ENCODE measurements at places on chromosomes 3 and 15. TPM values are rescaled to one million over a fixed set of nuclear protein-coding genes. Genes with fewer than 3 reads are reported as not detected.

Gene C3orf70
- total RNA-seq: 20.4 TPM

Gene TM6SF1
- 11.3 TPM for total RNA-seq

Gene ATP11B
- 70.3 TPM for total RNA-seq

Gene SEMA4B
- 30.4 TPM for total RNA-seq

Gene ITIH1
- total RNA-seq: not detected

Gene GXYLT2
- 46.4 TPM for total RNA-seq

DNA sequence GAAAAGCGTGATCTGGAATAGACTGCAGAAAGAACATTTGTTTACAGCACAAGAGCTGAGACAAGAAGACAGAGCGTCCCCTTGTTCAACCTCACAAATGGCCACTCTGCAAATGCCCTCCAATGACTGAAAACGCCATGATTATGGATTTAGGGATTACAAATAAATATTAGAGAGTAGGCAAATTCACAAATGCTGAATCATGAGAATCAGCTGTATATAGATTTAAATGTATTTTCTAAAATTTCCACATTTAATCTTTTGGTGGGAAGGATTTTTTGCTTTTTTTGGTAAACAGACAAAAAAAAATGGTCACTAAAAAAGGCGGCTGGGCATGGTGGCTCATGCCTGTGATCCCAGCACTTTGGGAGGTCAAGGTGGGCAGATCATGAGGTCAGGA is 10.6 kb upstream of the POLG start:
- DNase-seq: no peak

- DNase-seq: no peak
Observed at GRCh38 chr15:74531144-74531811, 9.7 kb upstream of the ARID3B start.

Gene MRPS11
- 32.2 TPM for total RNA-seq

GRCh38 chr15:68054628-68055223 is 611 bp downstream of the PIAS1 start:
- peak; percentile 85 for DNase-seq

Gene RTF1
- 36.8 TPM for total RNA-seq

Gene CADM2
- 1.8 TPM for total RNA-seq

DNA sequence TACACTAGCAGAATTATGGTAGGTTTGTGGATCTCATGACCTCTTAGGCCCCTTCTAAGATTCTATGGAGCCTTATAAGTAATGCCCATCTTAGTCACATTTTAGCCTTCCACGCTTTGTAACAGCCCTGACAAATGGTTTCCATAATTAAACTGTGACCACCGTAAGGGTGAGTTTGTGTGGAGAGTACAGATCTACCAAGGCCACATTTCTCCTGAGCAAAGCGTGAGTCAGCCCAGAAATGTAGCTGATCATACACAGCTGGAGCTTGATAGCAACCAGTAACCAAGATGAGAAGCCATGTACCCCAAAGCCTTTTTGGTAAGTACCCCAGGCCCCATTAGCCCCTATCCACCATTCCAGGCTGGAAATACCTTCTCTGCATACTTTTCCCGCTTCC is 31.7 kb downstream of the CHAC1 start:
- no peak for DNase-seq

Gene TIMP4
- total RNA-seq: 8.3 TPM

Gene SH2D7
- not detected for total RNA-seq

Gene TXNRD3
- 13.7 TPM for total RNA-seq

Gene MCF2L2
- total RNA-seq: 1.0 TPM

Gene KCNAB1
- total RNA-seq: 22.6 TPM

- DNase-seq: no peak
Observed at GRCh38 chr3:97883736-97884135, 61.9 kb downstream of the CRYBG3 start.

Gene GOLGA6D
- 0.12 TPM for total RNA-seq

Gene MUSTN1
- 86.6 TPM for total RNA-seq

DNA sequence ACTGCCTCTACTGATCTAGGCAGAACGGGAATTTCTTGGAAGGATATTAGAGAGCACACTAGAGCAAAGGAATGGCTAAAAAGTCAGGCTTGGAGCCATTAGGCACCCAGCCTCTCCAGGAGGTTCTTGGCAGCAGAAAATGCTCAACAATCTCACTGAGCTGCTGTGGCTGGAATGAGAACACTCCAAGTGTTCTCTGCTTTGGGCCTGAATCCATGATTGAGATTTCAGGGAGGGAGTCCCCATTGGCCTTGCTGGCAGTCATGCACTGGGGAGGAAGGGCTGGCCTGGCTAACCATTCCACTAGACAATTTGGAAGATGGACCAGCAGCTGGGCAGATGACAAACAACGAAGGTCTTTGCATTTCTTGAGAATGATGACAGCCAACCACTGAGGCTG is 362.6 kb downstream of the SHQ1 start:
- DNase-seq: peak; percentile 58

GRCh38 chr3:82824491-82824890 is 1063.0 kb upstream of the GBE1 start:
- DNase-seq: no peak

Gene CCNB2
- total RNA-seq: 0.32 TPM

- DNase-seq: no peak
Observed at GRCh38 chr3:185046164-185046515, 106.7 kb downstream of the C3orf70 start.

- no peak for DNase-seq
Observed at GRCh38 chr3:101618726-101619125, 44.7 kb downstream of the PCNP start.

DNA sequence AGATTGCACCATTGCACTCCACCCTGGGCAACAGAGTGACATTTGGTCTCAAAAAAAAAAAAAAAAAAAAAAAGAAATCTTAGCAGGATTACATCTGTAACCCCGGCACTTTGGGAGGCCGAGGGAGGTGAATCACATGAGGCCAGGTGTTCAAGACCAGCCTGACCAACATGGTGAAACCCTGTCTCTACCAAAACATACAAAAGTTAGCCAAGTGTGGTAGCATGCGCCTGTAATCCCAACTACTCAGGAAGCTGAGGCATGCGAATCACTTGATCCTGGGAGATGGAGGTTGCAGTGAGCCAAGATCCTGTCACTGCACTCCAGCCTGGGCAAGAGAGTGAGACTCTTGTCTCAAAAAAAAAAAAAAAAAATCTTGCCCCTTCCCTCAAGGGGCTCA is 40.4 kb downstream of the LIPC start:
- no peak for DNase-seq

Gene CTXND1
- not detected for total RNA-seq

DNA sequence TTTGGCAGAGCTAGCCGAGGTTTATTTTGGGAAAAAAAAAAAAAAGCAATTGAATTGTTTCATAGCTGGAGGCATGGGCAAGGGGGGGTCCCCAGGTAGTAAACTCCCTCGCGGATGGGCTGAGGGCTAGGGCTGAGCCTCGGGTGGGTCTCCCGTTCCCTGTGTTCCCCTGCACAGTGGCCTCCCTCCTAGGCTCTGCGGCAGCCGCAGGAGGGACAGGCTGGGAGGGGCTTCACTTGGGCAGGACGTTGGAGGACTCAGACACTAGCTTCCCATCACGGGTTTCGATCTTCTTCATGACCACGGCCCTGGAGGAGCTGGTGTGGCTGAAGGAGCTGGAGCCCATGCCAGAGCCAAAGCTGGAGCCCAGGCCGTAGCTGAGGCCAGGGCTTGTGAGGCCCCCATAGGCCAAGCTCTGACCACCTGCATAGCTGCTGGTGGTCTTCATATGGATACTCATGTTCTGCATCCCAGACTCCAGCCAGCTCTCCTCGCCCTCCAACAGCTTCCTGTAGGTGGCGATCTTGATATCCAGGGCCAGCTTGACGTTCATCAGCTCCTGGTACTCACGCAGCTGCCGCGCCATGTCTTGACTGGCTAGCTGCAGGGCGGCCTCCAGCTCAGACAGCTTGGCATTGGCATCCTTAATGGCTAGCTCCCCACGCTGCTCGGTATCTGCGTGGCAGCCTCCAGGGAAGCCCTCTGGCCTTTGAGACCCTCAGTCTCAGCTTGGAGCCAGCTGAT is 64.0 kb upstream of the CDAN1 start:
- DNase-seq: no peak

DNA sequence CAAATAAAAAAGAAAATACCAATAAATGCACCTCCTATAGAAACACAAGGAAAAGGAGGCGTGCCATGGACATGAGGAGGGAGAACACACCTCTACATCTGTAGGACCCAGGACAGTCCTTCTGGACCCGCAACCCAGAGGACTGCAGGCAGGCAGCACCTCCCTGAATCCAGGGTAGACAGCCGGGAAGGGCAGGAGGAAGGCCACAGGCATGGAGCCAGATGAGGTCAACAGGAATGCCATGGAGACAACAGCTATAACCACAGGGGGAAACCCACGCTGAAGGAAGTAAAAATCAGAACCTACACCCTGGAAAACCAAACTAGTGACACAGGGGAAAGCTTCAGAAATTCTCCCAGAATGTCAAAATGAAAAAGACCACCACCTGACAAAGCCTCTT is 248.8 kb upstream of the NSMCE3 start:
- DNase-seq: no peak

DNA sequence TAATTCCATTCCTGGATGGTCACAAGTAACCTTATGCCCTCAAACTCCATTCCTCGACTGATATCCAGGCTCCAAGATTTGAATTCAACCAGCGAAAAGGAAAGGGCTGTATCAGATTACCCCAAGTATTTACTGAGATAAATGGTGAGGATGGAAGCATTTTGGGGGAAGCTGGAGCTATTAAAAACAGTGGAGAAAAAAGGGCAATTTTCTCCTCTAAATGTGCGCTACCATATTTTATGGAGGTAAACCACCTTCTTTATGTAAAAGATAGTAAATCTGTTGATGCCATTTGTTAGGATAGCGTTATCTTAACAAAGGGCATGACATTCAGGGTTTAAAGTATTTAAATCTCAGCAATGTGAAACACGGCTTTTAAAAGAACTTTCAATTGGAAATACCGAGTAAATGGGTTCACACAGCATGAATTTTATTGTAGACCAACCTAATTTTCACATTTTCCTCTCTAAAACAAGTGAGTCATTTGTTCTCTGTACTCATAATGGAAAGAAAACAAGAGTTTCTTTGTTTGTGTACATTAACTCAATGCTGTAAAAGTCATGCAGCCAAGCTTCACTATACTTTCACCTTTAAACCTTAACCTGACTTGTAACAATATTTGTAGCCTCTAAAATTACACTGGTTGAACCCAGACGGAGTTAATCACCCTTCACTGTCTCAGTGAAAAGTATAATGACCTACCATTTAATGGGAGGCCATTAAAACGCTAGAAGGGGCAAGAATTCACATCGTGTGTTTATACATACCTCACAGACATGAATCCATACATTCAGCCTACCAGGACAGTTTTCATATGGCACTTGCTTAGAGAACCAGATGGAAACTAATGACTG is 773.4 kb downstream of the ROBO1 start:
- DNase-seq: no peak

DNA sequence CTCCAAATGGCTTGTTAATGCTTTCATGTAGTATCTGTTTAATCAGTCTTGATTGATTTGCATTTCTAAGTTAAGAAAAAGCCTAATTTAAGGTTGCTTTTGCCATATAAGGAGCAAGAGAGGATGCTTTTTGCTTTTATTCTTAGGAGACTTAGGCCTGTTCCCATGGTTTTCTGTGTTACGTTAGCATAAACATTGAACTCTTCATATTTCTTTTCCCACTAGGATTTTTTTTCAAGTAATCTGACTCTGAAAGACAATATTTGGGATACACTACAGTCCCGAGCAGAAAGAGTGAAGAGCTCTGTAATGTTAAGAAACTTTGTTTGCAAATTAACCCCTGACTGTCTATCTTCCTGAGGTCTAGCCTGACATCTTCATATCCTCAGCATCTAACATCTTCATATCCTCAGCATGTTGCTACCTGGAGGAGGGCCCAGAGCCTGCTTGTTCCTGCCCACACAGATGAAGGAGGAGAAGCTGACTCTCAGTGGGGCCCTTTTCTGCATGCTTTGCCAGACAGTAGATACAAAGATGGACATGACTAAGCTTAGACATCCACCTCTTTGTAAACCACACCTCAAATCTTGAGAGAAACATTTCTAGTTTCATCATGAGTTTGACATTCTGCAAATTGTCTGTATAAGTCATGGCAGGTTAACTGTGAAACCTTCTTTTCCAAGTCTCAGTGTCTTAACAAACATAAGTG is 86.2 kb upstream of the COL6A5 start:
- no peak for DNase-seq
